HTR-8/SVneo (cell line): ENCODE measurements at places on chromosomes 7 and 10.

DNA sequence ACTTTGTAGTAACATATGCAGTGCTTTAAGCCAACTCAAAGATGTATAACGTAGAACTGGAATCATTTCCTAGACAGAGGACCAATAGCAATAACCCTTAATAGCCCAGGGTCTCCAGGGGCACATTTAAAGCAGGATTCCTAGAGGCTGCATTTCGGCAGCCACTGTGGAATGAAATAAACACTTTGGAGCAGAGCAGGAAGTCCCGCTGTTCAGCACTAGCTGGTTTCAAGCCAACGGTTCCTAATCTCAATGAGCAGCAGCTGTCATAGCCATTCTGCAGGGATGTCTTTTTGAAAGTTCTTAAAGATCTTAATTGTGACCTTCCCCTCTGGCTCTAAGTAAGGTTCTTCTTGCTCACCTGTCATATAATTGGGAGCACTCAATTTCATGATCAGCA lies 18.4 kb upstream of the MACROH2A2 start:
- DNase-seq = no peak

DNA sequence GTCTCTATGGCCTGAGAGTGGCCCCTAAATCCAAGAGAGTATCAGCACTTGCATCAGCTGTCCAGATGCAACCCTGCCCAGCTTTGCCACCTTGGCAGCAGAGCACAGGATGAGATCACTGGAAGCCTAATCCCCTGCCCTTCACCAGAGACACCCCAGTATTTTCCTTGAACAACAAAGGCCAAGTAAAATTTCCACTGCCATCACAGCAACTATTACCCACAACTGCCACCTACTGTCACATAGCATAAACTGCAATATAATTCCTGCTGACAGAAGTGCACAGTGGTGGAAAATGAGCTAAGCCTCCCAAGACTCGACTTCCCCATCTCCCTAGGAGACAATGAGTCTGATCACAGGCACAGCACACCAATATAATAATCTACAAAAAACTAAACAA lies 462.8 kb upstream of the ZWINT start:
- DNase-seq = no peak

- DNase-seq = no peak
These were observed 152.0 kb upstream of the LRGUK start for GRCh38 chr7:133975130-133975529.

DNA sequence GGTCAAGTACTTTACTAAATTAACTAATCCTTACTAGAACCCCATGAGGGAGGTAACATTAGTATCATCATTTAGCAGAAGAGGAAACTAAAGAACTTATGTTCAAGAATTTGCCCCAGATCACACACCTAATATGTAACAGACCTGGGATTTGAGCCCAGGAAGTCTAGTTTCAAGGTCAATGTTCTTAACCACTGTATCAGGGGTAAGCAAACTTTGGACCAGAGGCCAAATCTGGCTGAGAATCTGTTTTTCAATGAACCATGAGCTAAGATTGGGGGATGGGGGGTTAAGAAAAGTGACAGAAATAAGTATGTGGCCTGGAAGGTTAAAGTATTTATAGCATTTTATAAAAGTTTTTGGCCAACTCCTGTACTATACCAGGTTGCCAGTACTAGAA lies 95.1 kb downstream of the ZNF248 start:
- no peak for DNase-seq

DNA sequence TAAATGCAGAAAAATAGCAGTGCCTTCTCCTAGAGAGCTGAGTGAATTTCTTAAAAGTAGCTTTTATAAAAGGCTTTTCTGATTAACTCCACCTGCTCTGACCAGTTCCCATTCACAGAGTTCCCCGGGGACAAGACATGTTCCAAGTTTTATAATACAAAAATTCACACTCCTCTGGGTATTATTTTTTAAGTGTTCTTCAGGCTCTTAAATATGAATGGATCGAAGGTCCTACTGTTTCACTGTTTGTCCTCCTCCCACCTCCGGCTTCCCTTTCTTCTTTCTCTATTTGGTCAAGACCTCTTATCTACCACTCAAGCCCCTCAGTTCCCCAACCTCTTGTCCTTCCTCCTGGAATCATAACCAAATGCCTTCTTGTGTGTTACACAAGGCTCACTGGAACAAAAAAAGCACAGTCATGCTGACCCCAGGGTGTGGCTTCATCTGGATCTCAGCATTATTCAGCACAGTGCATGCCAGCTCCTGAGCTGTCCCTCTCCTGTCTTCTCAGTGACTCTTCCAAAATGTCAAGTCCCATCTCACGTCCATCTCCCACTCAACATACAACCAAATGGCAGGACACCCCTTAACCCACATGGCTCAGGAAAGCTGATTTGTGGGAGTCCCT lies 222.4 kb downstream of the SORCS1 start:
- DNase-seq = no peak

- no peak for DNase-seq
These were observed 277.4 kb downstream of the AGMO start for GRCh38 chr7:15284396-15284795.

- no peak for DNase-seq
These were observed 86.9 kb downstream of the ZNRF2 start for GRCh38 chr7:30371321-30371720.

- DNase-seq = no peak
These were observed 5.1 kb upstream of the HIPK2 start for GRCh38 chr7:139782932-139783331.

DNA sequence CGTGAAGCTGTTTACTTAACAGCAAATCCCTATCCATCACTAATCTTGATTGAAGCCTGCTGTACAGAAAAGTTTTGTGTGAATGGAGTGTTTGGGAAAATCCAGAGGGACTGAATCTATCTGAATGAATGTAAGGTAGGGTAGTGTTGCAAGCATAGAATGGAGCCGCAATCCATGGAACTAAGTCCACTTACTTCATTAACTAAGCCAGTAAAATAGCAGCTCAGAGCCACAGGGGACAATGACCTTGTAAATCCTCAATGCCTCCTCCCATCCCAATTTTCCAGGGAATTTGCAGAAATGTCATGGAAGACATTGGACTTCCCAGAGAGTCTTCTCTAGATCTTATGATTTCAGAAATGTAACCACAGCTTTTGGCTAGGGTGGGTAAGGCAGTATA lies 15.2 kb downstream of the TBATA start:
- DNase-seq = no peak

DNA sequence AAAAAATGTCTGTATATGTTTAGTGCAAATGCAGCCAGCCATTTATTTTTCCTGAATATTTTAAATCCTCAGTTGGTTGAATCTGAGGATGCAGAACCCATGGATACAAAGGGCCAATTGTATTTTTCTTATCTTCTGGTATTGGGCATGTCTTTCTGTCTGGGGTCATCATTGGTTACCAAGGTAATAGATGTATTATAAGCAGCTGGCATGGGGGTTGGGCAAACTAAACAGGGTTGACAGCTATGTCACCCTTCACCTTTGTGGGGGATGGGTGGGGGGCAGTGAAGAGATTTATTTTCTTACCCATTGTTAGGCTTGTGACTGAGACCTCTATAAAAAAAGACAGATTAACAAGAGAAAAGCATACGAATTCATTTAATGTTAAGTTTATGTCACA lies 38.8 kb downstream of the CDHR3 start:
- DNase-seq = no peak

DNA sequence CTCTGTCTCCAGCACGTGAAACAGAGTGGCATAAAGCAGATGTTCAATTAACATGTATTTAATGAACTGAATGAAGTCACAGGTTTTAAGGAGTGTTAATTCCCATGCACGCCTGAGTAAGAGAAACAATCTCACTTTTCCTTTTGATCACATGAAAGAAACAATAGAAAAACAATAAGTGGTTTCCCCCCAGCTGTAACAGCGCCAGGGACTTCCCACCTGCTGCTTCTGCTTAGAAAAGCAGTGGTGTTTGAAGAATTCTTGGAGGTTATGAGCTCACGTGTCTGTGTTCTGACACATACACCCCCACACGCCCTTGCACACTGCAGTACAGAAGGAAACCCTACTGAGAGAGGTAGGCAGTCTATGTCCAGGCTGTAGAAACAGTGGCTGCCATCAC lies 51.3 kb upstream of the FRMD4A start:
- no peak for DNase-seq

DNA sequence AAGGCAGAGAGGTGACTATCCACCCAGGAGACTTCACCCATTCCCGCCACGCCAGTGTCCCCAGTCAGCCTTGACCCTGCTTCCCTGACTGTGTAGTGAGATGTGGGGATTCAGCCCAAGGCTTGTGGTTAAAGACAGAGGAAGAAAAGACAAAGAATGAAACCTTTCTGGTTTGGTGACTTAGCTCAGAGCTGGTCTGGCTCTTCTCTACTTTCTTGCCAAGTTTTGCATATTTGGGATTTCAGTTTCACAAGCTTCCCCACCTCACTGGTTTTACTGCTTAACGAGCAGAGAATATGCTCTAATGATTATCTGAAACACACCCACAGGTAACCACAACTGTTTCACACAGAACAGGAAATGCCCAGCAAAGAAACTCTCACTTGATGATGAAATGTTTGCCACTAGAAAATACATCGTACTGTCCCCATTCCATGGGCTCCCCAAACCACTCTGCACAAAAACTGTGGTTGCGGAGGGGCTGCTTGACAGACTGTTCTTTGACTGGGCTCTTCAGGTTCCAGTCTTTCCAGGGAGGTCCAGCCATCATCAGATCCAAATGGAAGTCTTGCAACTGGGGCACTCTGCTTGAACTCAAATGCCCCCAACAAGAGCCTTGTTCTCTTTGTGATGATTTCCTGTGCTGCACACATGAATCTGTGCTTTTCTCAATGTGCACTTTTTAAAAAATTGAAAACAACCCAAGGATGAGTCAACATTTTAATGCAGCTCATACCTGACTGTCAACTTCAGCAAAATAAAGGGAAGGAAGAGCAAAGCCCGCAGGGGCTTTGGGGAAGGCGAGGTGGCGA lies 95.5 kb downstream of the CTBP2 start:
- no peak for DNase-seq

DNA sequence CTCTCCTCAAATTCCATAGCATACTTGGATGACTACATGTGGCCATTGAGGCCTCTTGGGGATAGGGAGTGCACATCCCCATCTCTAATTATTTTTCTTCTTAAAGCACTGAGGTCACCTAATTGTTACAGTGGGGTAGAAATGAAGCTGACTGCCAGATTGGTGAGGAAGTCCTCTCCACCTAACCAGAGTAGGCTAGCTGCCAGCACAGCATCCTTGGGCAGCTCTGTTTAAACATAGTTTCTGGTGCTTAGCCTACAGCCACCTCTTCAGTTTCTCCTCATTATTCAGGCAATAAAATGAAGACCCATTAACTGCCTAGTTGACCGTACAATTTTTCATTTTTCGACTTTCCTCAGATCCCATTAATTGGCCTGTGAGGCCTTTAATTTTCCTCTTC lies 104.6 kb downstream of the MLLT10 start:
- DNase-seq = no peak

DNA sequence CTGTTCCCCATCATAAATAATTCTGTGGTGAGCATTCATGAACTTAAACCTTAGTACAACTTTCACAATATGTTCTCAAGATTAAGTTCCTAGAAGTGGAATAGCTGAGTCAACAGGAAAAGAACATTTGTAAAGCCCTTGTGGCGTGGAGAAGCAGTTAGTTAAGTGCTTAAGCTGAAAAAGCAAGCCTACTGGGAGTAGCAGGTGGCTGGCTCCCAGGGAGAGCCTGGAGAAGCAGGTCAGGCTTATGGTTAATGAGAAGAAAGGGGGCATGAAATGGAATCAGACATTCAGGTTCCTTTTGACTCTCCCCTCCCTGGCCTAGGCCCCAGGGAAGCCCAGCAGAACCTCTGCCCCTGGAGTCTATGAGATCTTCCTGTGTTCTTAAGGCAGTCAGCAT lies 35.3 kb downstream of the VSTM4 start:
- DNase-seq = no peak

- DNase-seq = no peak
These were observed 23.3 kb upstream of the CSGALNACT2 start for GRCh38 chr10:43114743-43115611.

DNA sequence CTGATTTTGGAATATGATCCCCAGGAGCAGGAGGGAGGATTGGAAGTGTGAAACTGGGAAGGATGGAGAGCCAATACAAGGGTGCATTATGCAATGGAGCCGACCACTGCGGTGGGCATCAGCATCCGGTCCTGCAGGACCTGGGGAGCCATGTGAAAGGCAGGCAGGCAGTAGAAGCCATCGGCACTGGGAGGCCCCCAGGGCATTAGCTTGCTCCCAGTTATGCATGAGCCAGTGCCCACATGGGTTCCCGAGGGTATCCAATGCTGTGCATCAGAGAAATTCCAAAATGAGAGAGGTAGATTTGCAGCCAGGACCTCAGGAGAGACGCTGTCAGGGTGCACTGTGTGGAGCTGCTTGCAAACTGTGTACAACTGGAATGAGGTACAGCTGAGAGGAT lies 8.7 kb upstream of the KCP start:
- DNase-seq = no peak

DNA sequence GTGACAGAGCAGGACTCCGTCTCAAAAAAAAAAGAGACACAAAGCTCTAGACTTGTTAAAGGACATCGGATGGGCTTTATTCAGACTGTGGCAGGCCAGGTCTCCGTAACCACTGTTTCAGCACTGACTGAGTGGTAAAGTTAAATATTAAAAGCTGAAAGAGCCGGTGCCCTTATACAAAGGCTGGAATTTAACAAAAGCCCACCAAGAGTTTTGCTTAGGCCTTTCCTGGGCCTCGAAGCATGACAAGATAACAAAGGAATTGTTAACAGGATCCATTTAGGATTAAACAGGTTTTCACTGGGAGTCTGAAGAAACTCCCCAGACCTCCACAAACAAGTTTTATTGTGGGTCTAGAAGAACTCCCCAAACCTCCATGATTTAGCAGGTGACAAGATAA lies 727.8 kb downstream of the TYW1 start:
- DNase-seq = no peak

DNA sequence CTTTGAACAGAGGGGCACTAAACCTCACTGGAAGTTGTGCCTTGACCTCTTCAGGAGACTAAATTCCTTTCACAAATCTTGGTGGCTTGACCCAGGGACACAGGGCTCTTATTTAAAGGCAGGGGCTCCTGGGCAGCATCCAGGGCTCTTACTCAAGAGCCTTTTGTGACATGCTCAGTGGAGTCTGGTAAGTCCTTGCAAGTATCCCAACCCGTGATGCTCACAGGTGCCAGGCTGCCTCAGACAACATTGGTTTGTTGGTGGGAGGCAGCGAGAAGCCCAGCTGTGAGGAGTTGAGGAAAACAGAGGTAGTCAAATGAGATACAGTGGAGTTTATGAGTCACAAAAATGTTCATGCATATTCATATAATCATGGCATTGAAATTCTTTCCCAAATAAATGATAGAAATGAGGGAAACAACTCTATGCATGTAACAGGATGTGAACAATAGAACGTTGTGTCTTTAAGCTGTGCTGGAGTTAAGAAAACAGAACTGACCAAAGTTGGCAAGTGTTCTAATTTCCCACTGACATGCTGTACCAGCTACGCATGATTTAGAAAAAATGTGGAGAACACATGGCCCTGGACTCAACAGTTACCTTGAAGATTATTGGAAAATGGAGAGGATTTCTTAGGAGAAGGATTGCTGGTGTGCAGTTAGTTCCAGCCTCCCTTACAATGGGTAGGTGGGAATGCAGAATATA lies 654.5 kb upstream of the COBL start:
- DNase-seq = no peak

GRCh38 chr10:4061441-4061951 lies 276.5 kb upstream of the KLF6 start:
- no peak for DNase-seq
